ENCODE measurements at places on chromosomes 5 and 9. TPM values are rescaled to one million over a fixed set of nuclear protein-coding genes. Genes with fewer than 3 reads are reported as not detected.

ITGA2 gene
- total RNA-seq = 2.7 TPM

GPX8 gene
- not detected for total RNA-seq

OBP2B gene
- not detected for total RNA-seq

GRCh38 chr5:165328846-165329245, 1823.4 kb downstream of the MAT2B start:
- no peaks in the 10 kb centered on the region for H3K27me3 ChIP-seq
- H3K36me3 ChIP-seq = no peaks in the 10 kb centered on the region
- H3K4me3 ChIP-seq = no peak overlapping the region
- no peaks in the 10 kb centered on the region for H3K4me1 ChIP-seq
- no peak overlapping the region for H3K27ac ChIP-seq

DNA sequence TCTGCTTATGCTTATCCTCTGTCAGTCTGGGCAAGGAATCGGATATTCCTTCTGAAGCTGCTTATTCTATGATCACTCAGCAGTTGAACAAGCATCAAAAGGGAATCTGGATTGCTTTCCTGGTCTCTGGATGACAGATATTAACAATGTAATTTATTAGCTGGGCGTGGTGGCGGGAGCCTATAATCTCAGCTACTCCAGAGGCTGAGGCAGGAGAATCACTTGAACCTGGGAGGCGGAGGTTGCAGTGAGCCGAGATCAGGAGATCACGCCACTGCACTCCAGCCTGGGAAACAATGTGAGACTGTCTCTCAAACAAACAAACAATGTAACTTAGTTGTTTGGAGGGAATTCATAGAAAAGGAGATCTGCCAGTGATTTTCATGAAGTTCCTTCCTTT, 45.4 kb downstream of the DMRT1 start:
- H3K27me3 ChIP-seq = no peaks in the 10 kb centered on the region
- H3K27ac ChIP-seq = no peak overlapping the region
- no peak overlapping the region for H3K4me3 ChIP-seq
- H3K4me1 ChIP-seq = no peaks in the 10 kb centered on the region
- no peaks in the 10 kb centered on the region for H3K36me3 ChIP-seq

DNA sequence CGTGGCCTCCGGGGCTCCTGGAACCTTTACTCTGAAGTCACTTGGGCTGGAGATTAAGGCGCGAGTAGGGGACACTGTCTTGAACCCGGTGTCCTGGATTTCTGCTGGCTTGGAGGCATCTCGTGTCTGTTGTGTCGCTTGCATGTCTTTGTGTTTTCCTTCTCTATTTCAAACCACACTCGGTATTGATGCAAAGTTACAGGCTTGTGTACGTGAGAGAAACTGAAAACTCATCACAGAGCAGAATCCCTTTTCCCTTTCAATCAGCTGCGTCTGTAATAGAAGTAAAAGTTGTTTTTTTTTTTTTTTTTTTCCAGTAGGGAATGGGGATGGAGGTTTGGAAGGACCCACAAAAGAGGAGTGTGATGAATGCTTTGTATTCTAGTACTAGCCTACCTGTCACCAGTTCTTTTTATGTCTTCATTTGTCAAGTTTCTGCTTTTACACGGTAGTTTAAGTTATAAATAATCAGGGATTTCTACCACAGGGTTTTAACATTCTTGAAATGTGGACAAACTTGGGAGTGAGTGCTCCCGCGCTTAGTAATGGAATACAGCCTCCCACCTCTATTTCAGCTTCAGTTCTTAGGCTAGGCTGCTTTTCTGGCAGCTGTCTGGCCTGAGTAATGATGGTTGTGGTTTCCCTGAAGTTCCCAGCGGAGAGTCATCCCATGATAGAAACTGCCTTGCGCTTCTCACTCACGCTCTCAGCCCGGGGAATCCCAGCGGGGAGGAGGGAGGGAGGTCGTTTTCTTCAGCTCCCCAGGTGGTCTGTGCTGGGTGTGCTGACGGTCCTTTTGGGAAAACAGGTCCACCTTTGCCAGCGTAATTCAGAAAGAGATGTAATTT, 763 bp downstream of the TJP2 start:
- peak overlapping the region; percentile 40 for H3K4me3 ChIP-seq
- H3K27ac ChIP-seq = peak overlapping the region; percentile 51
- DNase-seq = no peak

DNA sequence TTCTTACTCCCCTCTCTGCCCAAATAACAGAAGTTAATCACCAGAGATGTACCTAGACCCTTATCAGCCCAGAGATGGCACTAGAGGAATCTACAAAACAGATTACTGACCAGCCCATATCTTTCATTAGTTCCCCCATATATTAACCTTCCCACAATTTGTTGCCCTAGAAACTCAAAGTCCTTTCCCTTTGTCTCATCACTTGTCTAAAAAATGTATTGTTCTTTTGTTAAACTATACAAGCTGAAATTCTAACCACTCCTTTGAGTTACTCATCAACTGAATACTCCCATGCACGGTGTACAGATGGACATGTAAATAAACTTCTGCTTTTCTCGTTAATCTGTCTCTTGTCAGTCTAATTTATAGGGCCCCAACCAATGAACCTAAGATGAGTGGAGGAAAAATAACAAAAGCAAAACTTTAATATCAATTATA, 130.9 kb downstream of the CCDC192 start:
- no peak overlapping the region for H3K27ac ChIP-seq
- no peak for DNase-seq
- H3K36me3 ChIP-seq = no peaks in the 10 kb centered on the region
- H3K4me1 ChIP-seq = no peaks in the 10 kb centered on the region
- no peaks in the 10 kb centered on the region for H3K27me3 ChIP-seq

GRCh38 chr9:33277484-33277883, 12.6 kb downstream of the CHMP5 start:
- H3K4me3 ChIP-seq = no peak overlapping the region
- H3K27me3 ChIP-seq = no peaks in the 10 kb centered on the region
- H3K36me3 ChIP-seq = peaks cover 54% of the 10 kb centered on the region
- H3K4me1 ChIP-seq = no peaks in the 10 kb centered on the region
- no peak for DNase-seq

DNA sequence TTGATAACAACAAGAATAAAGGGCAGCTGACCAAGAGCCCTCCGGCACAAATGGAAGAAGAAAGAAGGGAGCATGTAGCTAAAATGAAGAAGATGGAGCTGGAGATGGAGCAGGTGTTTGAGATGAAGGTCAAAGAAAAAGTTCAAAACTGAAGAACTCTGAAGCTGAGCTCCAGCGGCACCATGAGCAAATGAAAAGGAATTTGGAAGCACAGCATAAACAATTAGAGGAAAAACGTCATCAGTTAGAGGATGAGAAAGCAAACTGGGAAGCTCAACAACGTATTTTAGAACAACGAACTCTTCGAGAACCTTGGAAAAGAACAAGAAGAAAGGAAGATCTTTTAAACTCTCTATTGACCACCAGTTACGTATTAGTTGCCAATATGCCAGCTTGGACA, 100.9 kb downstream of the GABBR2 start:
- H3K27ac ChIP-seq = no peak overlapping the region
- H3K27me3 ChIP-seq = no peaks in the 10 kb centered on the region
- H3K4me3 ChIP-seq = no peak overlapping the region
- no peaks in the 10 kb centered on the region for H3K4me1 ChIP-seq

DNA sequence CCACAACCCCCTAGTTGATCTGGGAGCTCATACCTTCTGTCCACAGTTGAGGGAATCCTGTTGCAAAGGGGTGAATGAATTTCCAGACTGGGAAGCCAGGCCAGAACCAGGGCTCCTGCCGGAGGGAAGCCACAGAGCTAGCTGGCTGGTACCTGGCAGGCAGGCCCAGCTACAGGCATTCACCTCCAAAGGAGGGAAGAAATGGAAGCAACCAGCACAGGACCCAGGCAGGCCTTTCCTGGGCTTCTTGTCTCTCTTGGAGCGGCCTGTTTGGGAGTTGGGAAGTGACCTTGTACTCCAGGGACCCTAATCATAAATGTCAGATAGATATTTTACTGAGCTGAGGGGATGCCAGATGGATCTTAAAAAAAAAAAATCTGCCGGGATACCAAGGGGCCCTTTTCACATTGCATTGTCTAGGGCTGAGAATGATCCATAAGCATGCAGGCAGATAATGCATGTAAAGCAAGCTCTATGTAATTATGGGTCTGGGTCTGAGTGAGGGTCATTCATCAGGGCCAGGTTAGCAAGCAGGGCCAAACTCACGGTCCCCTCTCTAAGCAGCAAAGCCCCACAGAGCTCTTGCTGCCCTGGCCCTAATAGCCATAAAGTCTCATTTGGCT, 8.4 kb downstream of the NR2F1 start:
- no peaks in the 10 kb centered on the region for H3K36me3 ChIP-seq
- no peak overlapping the region for H3K27ac ChIP-seq
- H3K27me3 ChIP-seq = peaks cover 53% of the 10 kb centered on the region
- DNase-seq = no peak
- H3K4me1 ChIP-seq = peaks cover 2% of the 10 kb centered on the region
- H3K4me3 ChIP-seq = no peak overlapping the region

Measured in CD8-positive, alpha-beta memory T cell (primary cell).